ENCODE measurements at places on chromosomes 2 and 18.

DNA sequence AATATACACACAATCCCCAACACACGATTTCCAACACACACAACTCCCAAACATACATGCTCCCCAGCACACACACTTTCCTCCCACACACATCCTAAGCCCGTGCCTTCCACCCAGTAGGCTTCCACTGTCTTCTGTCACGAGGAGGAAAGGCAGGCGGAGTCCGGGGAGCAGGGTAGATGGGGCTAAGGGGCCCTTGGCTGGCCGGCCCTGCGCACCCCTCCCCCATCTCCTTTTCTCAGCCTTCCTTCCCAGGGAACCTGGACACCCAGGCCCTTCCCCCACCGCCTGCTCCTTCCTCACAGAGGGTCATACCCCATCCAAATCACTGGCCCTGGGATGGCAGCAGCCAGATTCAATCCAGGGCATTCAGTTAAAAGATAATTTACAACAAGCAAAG, 3.4 kb upstream of the PDCD1 start:
- DNase-seq, result no peak

DNA sequence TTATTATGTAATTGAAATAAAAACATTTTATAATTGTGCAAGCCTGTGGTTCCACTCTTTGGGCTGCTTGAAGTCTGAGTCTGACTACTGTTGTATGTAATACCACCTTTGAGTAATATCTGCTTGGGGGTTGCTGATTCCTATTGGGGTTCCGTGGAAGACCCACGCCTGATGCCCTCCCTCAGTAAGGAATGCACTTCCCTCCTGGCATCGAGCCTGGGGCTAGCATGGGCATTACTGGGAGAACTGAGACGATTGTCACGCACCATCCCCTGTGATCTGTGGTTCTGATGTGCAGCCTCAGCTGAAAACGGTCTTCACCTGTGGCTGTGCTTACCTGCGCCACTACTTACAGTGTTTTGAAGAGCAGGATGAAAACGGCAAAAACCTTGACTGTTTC, 32.7 kb upstream of the RBM44 start:
- no peak for DNase-seq

GRCh38 chr2:118817469-118817868, 30.0 kb downstream of the EN1 start:
- no peak for DNase-seq

DNA sequence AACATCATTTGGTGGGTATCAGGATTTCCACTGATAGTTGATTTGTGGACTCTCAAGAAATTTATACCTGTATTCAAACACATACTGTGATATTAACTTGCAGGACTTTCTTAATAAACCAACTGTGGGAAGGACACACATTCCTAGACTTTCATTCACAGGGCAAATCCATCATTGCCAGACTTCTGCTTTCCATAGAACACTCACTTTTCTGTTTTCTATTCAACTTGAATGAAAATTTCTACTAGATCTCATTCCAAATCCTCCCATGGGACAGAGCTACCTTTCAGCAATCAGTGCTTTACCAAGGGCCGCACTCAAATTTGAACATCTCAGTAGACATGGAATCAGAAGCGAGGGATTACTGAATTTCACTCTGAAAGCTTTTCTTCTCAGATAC, 612.5 kb downstream of the IRS1 start:
- no peak for DNase-seq

- DNase-seq, result no peak
Observed at GRCh38 chr2:214035091-214035852, 375.6 kb upstream of the VWC2L start.

DNA sequence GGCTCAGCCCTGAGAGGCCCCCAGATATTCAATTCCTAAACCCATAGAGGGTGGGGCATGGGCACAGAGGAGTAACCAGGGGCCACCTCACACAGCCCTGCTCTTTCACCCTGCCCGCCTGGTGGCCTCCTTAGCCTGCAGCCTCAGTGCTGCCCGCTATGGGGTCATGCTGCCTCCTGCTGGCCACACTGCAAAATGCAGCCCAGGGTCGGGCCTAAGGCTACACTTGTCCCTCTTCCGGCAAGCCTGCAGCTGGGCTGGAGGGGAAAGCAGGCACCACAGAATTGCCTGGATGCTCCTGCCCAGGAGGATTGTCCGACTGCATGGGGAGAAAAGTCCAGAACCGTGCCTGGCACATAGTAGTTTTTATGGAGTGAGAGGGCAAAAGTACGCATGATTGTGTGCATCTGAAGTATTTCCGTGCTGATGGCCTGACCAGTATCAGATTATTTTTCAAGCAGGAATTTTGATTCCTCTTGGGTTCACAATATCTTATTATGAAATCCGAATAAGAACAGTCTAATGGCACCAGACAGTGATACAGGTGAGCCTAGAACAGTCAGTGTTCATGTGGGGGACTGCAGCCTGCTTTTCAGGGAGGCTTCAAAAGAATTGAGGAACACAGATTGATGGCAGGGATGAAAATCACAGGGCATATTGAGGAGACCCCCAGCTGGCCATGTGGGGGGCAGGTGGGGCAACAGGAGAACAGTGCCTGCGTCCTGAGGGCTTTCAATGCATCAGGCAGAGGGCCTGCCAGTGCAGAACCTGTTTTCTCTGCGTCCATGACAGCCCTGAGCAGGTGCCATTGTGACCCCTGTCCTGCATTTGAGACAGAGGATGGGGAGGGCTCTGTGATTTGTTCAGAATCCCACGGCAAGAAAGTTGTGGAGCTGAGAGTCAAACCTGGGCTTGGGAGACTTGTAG, 51.2 kb upstream of the ALPP start:
- peak; percentile 80 for DNase-seq

GRCh38 chr2:203685081-203685621, 21.3 kb upstream of the CD28 start:
- DNase-seq, result peak; percentile 53

DNA sequence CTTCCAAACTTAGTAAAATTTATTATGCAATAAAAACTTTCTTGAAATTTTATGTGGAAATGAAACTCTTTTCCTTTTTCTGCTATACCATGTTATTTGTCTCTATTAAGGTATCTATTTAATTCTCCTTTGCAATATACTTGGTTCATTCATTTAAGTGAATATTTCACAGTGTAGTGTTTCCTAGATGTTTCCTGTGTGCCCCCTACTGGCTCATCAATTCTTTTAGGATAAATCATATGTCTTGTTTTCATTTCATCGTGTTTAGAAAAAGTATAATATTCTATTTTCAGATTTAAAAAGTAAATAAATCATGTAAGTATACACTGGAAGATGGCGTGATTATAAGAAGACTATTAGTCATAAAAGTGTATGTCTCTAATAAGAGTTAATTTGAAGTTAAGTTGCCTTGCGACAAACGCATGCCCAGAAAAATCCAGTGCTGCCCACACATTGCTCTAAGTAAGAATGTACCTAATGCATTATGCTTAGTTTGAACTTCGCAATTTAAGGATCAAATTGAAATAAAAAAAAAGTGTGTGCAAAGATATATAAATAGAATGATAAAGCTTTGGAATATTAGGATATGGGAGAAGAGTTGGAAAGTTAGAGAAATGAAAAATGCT, 525.4 kb downstream of the KCNJ3 start:
- DNase-seq, result peak; percentile 32

DNA sequence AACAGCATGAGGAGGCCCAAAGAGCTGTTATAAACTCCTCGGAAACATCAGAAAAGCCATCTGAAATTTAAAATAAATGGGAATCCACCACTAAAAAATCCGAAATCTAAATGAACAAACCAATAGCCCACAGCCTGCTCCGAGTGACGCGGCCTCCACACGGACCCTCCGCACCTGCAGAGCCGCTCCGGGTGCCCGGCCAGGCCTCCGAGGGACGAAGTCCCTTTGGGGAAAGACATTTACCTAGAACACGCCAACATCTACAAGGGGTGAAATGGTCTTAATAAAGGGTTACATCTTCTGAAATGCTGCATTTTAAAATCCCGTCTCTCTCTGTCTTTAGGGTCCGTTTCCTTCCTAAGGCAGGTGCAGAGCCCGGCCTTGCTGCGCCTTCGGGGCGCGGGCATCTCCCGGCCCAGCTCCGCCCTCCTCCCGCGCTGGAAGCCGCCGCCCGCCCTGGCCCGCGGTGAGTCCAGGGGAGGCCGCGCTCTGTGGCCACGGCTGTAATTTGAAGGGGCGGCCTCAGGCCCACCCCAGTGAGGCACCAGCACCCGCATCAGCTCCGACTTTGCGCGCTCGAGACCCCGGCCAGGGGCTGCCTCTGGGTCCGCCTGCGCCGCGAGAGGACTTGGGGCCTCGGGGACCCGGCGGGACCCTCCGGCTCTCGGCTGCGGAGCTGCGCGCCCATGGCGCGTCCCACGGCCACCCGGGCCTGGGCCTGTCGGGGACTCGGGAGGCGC, 42.3 kb upstream of the CTDP1 start:
- DNase-seq, result no peak

GRCh38 chr2:215899141-215900074, 113.9 kb downstream of the MREG start:
- peak; percentile 80 for DNase-seq

GRCh38 chr2:205734436-205735037, 52.2 kb downstream of the NRP2 start:
- DNase-seq, result peak; percentile 27

DNA sequence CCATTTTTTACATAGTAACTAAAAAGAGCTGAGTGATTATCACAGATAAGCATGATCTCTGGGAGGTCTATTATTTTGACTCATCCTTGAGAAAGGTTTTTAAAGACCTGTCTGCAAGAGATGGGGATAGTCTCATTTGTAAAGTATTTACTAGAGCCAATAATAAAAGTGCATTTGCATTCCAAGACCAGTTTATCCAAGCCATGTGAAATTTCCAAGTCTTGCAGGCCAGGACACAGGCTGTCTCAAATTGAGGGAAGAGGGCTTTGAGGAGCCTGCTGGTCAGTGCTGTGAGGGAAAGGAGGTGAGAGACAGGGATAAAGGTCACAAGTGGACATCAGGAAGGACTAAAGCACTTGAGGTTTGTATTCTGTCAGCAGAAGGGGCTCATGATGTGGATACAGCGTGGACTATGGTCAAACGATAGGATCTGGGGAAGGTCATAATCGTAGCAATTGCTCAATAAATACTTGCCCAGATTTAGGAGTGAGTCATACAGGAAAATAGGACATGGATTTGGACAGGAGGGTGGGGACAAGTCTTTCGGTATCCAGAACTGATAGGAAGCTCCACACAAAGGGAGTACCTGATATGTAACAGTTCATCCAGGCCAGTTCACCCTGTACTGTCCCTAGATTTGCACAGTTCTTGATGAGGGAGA, 6.6 kb upstream of the CDH2 start:
- DNase-seq, result peak; percentile 59

- DNase-seq, result no peak
Observed at GRCh38 chr2:1804865-1805264, 60.5 kb upstream of the PXDN start.

DNA sequence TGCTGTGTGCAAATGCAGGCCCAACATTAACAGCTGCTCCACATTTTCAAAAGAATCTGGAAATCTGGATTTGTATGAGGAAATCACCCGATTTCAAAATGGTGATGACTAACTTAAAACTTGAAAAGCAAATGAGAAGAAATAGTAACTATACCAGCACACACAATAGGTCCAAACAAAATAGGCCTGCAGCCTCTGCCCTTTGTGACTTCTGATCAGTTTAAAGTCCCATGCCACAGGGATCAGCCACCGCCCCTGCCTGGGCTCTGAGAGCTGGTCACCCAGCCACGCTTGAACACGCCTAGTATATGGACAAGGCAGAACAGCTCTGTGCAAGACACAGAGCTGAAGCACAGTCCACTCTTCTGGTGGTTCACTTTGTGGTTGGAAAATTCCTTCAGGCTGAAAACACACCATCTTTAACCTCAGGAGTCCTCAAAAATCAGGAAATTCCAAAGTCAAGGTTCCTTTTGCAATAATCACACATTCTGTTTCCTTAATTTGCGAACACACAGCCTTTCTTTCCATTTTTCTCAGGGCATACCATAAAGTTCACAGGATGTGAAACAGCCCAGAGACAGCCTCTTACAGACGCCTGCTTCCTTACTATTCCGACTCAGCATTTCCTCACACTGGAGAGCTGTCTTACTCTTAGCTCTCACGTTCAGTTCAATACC, 150.1 kb upstream of the RIOK3 start:
- no peak for DNase-seq

DNA sequence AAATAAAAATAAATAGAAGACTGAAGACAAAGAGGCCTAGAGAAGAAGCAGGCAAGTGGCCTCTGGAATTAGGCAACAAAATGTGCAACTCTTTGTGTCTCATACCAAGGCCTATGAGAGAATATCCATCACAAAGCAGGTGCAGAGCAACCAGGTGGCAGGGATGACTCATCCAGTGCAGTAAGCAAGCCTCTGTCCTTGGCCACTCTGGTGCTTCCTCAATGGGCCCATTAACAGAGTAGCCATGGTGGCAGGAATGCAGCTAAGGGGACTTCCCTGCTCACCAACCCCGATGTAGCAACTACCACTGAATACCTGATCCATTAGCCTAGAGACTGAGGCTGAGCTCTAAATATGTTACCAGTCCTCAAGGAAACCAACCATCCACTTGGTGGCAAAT, 11.0 kb upstream of the EPG5 start:
- no peak for DNase-seq

DNA sequence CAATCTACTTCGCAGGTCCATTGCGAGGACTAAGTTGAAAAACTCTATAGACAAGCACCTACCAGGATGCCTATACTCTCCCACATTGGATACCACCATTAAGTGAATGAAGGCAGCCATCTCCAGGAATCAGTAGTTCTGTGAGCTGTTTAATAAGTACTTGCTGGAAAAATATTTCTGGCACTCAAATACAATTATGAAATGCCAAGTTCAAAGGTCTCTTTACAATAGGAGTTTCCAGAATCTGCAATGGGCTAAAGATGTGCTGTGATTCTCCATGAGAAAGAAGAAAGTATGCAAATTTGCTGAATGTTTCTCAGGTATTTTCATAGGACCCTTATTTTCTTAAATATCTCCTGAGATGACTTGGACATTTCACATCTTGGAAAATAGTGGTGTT, 103.0 kb downstream of the AP1S3 start:
- DNase-seq, result no peak

GRCh38 chr2:47607005-47607679, 175.8 kb upstream of the MSH6 start:
- no peak for DNase-seq

DNA sequence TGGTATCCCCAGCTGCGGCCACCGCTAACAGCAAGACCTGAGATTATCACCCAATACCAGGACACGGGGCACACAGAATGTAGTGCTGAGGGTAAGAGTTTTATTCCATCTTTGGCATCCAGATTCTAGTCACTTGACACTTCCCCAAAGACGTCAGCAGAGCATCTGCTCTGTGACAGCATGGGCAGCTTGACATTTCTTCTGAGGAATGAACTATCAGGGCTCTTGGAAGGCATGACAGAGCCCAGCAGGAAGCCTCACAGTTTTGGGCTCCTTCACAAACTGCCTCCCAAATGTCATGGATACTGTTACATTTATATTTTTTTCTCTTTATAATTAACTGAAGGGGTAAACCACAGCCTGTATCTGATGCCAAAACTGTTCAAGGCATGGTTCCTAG, 1010.7 kb downstream of the TDRD15 start:
- no peak for DNase-seq

GRCh38 chr18:49728542-49728941, 84.8 kb downstream of the ACAA2 start:
- no peak for DNase-seq
